ENCODE measurements at places on chromosomes 3 and 15. TPM values are rescaled to one million over a fixed set of nuclear protein-coding genes. Genes with fewer than 3 reads are reported as not detected.

The SPINK8 gene
- not detected for total RNA-seq

The CSPG4 gene
- total RNA-seq, result 11.3 TPM

The QTRT2 gene
- 13.5 TPM for total RNA-seq

The ACTC1 gene
- not detected for total RNA-seq

The HIGD1A gene
- total RNA-seq, result 72.4 TPM

The TLR9 gene
- total RNA-seq, result not detected

The TM6SF1 gene
- total RNA-seq, result 1.7 TPM

The TMCO5A gene
- total RNA-seq, result not detected
